ENCODE measurements at places on chromosomes 1 and 21.

DNA sequence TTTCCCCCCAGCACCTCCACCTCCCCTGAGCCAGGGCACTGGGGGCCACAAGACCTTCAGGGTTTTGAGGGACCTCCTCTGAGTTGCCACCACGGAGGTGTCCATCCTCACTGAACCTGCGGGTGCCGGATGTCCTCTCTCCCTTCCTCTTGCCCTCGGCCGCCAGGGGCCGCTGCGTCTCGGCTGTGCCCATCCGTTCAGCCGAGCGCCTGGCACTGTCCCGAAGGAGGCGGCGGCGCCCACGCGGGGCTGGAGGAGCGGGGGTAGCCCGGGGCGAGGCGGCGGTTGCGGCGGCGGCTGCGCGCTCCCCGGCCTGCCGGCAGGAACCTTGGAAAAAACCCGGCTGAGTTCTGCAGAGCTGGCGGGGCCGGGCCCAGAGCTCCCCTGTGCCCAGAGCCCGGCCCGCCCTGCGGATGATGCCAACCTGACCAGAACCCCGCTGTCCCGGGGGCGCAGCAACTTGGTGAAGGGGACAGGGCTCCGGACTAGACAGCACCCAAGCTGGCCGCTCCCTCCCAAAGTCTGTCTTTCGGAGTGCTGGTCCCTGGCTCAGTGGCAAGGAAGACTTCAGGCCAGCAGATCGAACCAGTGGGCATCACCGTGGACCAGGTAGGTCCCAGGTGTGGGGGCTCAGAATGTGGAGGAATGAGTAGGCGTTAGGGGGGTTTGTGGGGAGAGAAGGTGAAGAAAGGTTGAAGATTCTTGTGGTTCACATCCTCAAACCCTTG, 3.7 kb upstream of the PPM1J start:
- DNase-seq = no peak

- no peak for DNase-seq
Observed at GRCh38 chr1:27144920-27145661, 9.8 kb downstream of the SLC9A1 start.

DNA sequence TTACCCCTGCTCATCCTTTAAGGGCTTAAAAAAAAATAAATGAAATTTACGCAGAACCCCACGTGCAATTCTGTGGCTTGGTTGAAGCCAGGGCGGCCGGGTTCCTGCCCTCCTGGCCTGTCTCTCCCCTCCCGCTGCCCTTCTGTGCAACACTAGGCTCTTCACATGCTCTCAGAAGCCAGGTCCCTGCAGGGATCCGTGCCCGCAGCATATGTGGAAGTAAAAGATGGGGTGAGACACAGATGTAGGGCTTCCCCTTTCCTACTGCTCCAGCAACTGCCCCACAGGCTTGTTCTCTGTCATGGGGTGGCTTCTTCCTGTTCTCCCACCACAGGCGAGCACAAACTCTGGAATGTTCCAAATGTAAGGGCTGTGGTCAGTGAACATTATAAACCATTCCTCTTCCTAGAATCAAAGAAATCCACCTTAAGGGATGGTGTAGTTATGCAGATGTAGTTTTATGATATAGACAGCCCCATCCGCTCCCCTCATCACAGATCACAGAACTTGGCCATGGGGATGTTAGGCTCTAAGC, 535.4 kb downstream of the KIF26B start:
- DNase-seq = no peak

GRCh38 chr1:61098333-61098732, 16.0 kb downstream of the NFIA start:
- no peak for DNase-seq

DNA sequence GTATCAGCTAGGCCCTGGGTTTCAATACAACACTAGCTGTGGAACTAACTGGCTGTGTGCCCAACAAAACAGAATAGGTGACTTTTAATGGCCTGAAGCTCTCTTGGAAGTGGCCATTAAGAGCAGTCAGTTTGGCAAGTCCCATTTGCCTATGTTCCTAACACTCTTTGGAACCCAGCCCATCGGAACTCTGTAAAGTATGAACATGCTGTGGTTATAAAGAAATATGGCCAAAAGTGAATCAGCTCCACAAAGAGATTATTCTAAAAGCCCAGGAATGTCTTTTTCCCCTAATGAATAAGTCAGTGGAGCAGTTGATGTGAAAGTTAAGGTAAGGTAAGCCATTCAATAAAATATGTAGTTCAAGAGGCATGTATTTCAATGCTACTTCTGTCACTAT, 223.7 kb upstream of the ADAMTS5 start:
- DNase-seq = no peak

DNA sequence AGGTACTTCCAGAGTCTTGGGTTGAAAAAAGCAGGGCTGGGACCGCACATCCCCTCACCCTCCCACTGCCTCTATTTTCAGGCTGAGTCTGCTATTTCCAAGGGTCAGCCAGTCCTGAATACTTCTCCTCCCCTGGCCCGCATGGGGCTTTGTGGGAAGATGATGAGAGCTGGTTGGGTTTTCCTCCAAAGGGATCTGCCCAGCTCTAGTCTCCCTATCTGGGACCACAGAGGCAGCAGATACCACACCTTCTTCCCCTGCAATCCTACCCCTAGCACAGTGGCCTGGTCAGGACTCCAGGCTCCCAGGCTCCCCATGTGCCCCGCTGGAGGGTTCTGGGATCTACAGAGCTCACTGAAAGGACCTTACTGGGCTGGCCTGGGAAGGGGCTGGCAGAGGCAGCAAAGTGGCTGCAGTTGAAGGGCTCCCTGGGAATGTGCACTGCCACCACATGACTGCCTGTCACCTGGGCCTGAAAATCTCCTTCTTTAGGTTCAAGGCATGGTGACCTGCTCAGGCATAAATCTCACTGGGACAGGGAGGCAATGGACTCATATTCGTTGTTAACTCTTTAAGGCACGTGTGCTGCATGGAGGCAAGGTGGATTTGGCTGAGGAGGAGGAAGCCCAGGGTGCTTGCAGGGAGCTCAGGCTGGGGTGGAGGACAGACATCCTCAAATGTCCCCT, 13.1 kb downstream of the CACNA1S start:
- no peak for DNase-seq

GRCh38 chr1:159938211-159938852, 7.1 kb downstream of the IGSF9 start:
- no peak for DNase-seq

DNA sequence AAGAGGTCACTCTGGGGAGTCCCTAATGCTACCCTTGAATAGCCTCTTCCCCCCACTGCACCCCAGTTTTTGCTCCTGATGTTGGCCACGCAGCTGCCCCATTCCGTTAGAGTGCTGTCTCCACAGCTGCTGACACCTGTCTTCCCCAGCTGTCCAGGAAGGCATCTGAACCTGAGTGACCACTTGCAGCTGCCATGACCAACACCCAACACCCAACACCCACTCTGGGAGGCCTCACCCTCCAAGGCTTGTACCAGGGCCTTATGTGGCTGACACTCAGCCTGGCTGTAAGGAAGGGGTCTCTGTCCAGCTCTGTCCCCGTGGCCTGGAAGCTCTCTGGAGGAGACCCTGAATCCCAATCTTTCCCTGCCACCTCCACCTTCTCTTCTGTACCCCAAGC, 26.7 kb upstream of the LDLRAP1 start:
- no peak for DNase-seq

GRCh38 chr1:177824508-177824982, 145.3 kb downstream of the SEC16B start:
- DNase-seq = no peak

DNA sequence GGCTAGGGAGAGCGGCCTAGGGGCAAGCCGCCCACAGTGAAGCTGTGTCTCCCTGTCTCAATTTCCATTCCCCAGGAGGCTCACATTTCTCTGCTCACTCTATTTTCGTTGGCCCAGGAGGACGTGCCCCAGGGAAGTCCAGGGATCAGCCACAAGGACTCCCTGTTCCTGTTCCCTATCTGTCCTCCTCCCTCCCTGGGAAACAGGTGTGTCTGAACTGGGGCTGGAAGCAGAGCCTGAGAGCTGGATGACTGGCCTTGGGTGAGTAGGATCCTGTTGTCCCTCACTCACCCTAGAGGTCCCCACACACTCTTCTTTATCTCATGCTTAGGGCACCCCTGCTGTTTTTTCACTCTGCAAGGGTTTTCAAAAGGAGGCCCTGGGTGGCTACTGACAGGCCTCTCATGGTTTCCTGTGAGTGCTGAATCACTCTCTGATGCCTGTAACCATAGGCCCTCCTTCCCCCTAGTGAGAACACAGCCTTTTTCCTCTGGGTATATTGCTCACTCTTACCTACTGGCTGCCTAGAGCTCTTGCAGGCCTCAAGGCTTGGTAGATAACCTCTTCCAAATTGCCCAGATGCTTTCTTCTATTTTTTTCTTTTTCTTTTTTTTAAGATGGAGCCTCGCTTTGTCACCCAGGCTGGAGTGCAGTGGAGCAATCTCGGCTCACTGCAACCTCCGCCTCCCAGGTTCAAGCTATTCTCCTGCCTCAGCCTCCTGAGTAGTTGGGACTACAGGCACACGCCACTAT, 3.3 kb upstream of the UTP11 start:
- no peak for DNase-seq

DNA sequence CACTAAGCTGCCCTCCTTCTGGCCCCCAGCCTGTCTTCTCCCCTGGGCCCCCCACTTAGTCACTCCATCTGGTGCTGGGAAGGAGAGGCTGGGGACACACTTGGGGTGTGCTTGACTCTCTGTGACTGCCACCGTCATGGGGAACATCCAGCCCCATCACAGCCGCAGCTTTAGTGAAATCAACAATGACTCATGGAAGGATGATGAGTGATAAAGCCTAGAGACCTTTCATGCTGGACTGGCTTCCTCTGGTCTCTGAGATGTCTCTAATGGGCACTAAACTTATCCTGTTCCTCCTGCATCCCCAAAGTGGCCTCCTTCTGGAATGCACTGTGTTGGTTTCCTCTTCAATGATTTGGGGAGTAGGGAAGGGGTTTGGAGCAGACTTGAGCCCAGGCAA, 172.9 kb downstream of the GRIK3 start:
- DNase-seq = no peak

Measured in stimulated activated CD8-positive, alpha-beta memory T cell treated with anti-CD3 and anti-CD28 coated beads, Interleukin-4, amount 100 ng/mL, for 4 hours (primary cell).